ENCODE measurements at places on chromosomes 3 and 15. TPM values are rescaled to one million over a fixed set of nuclear protein-coding genes. Genes with fewer than 3 reads are reported as not detected.
A peak's percentile ranks its signal among the peaks of the same experiment; 100 is the strongest.

GRCh38 chr3:147872568-147872967 is 463.4 kb downstream of the ZIC1 start:
- no peaks in the 10 kb centered on the region for H3K4me1 ChIP-seq
- no peak for DNase-seq
- no peaks in the 10 kb centered on the region for H3K36me3 ChIP-seq
- no peak overlapping the region for H3K27ac ChIP-seq

SAXO2 gene
- total RNA-seq, result 9.3 TPM

DNA sequence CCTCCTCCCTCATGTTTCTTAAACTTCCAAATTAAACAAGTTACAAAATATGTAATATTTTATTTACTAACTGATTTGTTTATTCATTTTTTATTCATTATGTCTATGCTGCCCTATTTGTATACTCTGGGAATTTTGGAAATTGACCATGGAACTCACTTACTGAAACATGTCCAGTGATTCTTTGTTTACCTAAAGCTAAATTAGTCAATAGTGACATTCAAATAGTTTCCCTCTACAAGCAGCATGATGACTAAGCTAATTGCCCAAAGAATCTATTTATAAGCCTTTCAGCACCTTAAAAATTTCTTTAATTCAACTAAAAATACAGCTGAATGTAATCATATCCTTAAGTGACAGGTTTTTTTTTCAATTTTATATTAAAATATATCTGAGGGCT is 437.7 kb downstream of the SI start:
- H3K27me3 ChIP-seq, result no peaks in the 10 kb centered on the region
- no peak overlapping the region for H3K4me3 ChIP-seq
- H3K27ac ChIP-seq, result no peak overlapping the region
- H3K36me3 ChIP-seq, result no peaks in the 10 kb centered on the region
- no peaks in the 10 kb centered on the region for H3K4me1 ChIP-seq

TMEM266 gene
- total RNA-seq, result 0.74 TPM

- no peak for DNase-seq
- no peak overlapping the region for H3K4me3 ChIP-seq
- H3K27ac ChIP-seq, result no peak overlapping the region
- H3K27me3 ChIP-seq, result no peaks in the 10 kb centered on the region
Observed at GRCh38 chr3:123409443-123410148, 39.3 kb downstream of the ADCY5 start.

DNA sequence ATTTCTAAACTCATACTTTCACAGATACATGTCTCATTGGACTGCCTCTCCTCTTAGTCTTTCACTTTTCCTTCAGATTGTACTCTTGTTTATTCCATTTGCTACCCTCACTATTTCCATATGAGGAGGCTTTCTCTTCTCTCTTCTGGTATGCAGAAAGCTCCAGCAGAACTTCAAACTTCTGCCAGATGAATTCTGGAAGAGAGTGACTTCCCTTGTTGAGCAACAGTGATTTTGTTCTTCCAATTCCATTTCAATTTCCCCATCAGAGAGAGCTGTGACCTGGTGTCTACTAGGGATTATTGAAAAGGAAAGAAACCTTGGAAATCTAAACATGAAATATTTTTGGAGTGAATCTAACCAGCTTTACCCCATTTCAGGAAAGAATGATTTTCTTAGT is 523.2 kb upstream of the ZNF717 start:
- no peaks in the 10 kb centered on the region for H3K27me3 ChIP-seq
- H3K4me3 ChIP-seq, result no peak overlapping the region
- H3K4me1 ChIP-seq, result no peaks in the 10 kb centered on the region
- H3K27ac ChIP-seq, result no peak overlapping the region

GRCh38 chr3:45516829-45517228 is 77.7 kb upstream of the LIMD1 start:
- H3K27me3 ChIP-seq, result no peaks in the 10 kb centered on the region
- DNase-seq, result no peak
- no peak overlapping the region for H3K27ac ChIP-seq
- H3K36me3 ChIP-seq, result peaks cover 22% of the 10 kb centered on the region
- H3K4me3 ChIP-seq, result no peak overlapping the region

- DNase-seq, result no peak
- no peaks in the 10 kb centered on the region for H3K36me3 ChIP-seq
- no peak overlapping the region for H3K4me3 ChIP-seq
- no peak overlapping the region for H3K27ac ChIP-seq
Observed at GRCh38 chr3:143830063-143830462, 18.2 kb downstream of the SLC9A9 start.

- H3K4me1 ChIP-seq, result peaks cover 12% of the 10 kb centered on the region
- H3K36me3 ChIP-seq, result peaks cover 5% of the 10 kb centered on the region
- no peak for DNase-seq
- no peaks in the 10 kb centered on the region for H3K27me3 ChIP-seq
Observed at GRCh38 chr3:125031544-125031943, 24.3 kb downstream of the HEG1 start.

ZNF660 gene
- total RNA-seq, result 7.1 TPM

- DNase-seq, result peak; percentile 89
- H3K4me3 ChIP-seq, result peak overlapping the region; percentile 77
- no peaks in the 10 kb centered on the region for H3K36me3 ChIP-seq
- no peak overlapping the region for H3K27ac ChIP-seq
Observed at GRCh38 chr3:179452176-179452564, 900 bp upstream of the GNB4 start.

NECTIN3 gene
- total RNA-seq, result 22.8 TPM

ASB14 gene
- total RNA-seq, result not detected

- H3K27ac ChIP-seq, result no peak overlapping the region
- no peaks in the 10 kb centered on the region for H3K27me3 ChIP-seq
- no peaks in the 10 kb centered on the region for H3K4me1 ChIP-seq
- H3K36me3 ChIP-seq, result no peaks in the 10 kb centered on the region
Observed at GRCh38 chr3:99325402-99325801, 313.0 kb upstream of the COL8A1 start.

All from cardiac muscle cell (in vitro differentiated cells and primary cell).